ENCODE measurements at places on chromosomes 5 and 9.

DNA sequence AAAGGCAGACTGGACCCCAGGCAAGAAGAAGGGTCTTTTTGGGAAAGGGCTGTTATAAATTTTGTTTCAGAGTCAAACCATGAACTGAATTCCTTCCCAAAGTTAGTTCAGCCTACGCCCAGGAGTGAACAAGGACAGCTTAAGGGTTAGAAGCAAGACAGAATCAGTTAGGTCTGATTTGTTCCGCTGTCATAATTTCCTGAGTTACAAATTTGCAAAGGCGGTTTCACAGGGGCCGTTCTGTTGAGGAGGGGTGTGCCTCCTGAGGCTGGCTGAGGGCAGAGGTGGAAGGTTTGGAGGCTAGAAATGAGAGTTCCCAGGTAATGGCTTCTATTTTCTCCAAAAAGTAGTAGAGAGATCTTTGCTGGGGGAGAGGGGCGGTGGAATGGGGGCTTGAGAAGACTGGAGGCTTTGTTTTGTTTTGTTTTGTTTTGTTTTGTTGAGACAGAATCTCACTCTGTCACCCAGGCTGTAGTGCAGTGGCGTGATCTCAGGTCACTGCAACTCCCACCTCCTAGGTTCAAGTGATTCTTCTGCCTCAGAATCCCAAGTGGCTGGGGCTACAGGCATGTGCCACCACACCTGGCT lies 4.1 kb upstream of the CERCAM start:
- no peak for DNase-seq

DNA sequence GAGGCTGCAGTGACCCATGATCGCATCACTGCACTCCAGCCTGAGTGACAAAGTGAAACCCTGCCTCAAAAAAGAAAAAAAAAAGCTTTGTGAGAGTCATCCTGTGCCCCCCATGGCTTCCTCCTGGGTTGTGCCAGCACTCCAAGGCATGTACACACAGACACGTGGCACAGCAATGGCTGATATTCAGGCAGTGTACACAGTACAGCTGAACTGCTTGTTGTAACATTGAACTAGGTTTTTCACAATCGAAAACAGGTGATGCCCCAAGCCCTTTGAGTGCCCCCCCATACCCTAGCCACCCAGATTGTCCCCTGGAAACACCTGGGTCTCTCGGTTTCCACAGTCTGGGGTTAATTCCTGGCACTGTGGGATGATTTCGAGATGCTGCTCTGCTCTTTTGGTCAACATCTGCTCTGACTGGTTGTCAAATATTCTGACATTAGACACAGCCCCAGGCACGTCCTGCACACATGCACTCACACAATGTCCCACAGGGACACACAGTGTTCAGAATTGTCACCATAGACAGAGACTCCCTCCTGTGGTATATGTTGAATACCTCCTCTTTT lies 9.2 kb downstream of the SPINK4 start:
- no peak for DNase-seq

- DNase-seq: peak; percentile 5
Observed at GRCh38 chr9:3292311-3292710, 233.5 kb downstream of the RFX3 start.

- no peak for DNase-seq
Observed at GRCh38 chr9:71279151-71279739, 157.8 kb upstream of the TRPM3 start.

- DNase-seq: no peak
Observed at GRCh38 chr9:127144670-127145445, 22.4 kb upstream of the ANGPTL2 start.

GRCh38 chr5:158450751-158451171 lies 591.8 kb upstream of the CLINT1 start:
- peak; percentile 66 for DNase-seq

DNA sequence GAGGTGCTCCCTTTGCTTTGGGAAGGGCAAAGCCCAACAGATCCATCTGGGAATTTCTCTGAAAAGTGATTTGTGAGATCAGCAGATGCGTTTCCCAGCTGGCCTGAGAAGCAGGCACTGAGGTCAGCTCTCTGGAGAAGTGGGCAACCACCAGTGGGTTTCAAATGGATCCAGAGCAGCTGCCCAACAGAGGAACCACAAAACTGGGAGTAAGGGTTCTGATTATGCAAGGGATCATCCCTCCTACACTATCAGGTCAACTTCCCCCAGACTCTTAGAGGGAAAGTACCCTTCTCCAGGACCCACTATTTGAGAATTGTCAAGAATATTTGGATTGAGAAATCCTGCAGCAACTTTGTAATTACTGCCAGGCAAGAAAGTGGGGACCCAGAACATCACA lies 21.7 kb downstream of the CCL28 start:
- DNase-seq: no peak

GRCh38 chr9:133876144-133876543 lies 116.0 kb downstream of the VAV2 start:
- DNase-seq: no peak

DNA sequence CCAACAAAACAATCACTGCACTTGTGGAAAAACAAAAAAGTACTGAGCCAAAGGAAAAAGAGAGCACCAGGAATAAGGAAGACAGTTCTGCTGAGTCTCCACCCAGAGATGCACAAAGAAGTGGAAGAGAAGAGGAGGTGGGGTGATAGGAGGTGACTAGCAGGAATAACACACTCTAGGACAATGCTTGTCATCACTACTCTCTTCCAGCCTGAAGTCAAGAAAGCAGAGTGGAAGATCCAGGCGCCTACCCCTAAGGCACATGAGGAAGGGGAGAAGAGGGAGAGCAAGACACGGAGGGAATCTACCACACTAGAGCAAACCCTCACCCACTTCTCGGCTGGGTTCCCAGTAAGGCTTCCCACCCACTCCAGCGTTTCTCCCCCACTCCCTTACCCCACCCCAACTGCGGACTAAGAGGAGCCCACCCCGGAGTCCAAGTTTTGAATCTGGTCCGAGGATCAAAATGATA lies 1.7 kb downstream of the SLIT3 start:
- no peak for DNase-seq

DNA sequence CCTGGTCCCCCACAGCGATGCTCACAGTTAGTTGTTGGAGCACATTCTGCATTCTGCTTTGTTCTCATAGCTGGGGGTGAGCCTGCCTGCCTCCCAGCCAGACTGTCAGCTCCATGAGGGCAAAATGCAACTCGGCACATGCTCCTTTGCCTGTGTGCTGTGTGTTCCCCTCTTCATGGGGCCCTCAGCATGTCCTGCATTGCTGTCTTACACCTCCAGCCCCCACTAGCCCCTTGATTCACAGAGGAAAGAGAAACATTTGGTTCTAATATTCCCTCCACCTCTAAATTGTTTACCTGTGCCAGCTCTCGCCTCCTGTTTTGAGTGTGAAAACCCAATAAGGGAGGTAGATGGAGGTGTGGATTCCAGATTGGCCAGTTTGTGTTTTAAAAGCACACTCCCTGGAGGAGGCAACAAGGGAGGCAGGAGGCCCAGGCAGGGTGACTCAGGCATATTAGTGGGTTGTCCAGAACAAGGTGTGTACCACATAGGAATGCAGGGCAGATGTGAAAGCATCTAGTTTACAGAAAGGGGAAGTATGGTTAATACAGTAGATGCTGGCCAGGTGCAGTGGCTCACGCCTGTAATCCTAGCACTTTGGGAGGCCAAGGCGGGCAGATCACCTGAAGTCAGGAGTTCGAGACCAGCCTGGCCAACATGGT lies 224.6 kb downstream of the AGTPBP1 start:
- DNase-seq: no peak

- DNase-seq: no peak
Observed at GRCh38 chr9:107190936-107191290, 92.2 kb upstream of the RAD23B start.

- DNase-seq: no peak
Observed at GRCh38 chr5:133398646-133399101, 213.7 kb downstream of the FSTL4 start.

- DNase-seq: no peak
Observed at GRCh38 chr5:96871027-96871399, 5.3 kb upstream of the ERAP2 start.

DNA sequence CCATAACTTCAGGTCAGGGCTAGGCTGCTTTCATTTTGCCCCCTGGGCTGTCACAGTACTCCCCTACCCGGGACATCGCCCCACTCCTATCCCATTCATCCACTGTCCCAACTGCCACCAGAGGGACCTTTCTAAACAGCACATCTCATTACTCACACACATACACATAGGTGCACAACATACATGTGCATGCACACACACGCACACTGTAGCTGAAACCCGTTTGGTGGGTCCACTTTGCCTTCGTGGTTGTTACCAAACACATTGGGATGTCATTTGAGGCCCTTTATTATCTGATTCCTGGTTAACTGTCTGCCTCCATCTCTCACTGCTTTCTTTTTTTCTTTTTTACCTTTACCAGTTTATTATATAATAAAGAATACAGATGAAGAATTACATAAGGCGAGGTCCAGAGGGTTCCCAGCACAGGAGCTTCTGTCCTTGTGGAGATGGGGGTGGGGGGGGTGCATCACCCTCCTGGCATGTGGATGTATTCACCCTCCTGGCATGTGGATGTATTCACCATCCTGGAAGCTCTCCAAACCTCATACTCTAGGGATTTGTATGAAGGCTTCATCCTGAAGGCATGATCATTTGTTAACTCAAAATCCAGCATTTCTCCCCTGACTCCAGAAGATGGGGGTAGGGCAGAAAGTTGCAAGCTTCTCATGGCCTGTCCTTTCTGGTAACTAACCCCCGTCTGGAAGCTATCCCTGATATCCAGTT lies 186.0 kb downstream of the GOLPH3 start:
- DNase-seq: peak; percentile 95

DNA sequence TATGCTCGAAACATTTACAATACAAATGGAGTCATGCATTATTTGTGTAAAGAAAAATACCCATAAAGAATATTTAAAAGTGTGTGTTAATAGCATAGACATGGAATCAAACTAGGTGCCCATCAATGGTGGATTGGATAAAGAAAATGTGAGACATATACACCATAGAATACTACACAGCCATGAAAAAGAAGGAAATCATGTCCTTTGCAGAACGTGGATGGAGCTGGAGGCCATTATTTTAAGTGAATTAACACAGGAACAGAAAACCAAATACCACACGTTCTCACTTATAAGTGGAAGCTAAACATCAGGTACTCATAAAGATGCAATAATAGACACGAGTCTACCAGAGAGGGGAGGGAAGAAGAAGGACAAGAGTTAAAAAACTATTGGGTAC lies 22.8 kb downstream of the SMIM23 start:
- DNase-seq: no peak

GRCh38 chr5:12114075-12114474 lies 209.8 kb upstream of the CTNND2 start:
- DNase-seq: no peak

GRCh38 chr5:145718956-145719355 lies 116.2 kb downstream of the PRELID2 start:
- peak; percentile 51 for DNase-seq

GRCh38 chr5:132877938-132878337 lies 4.5 kb downstream of the LEAP2 start:
- DNase-seq: peak; percentile 46

GRCh38 chr5:90326995-90327394 lies 82.6 kb downstream of the CETN3 start:
- DNase-seq: no peak

GRCh38 chr5:42555797-42556196 lies 132.6 kb downstream of the GHR start:
- no peak for DNase-seq

GRCh38 chr5:63125392-63125791 lies 546.8 kb downstream of the LRRC70 start:
- no peak for DNase-seq

GRCh38 chr5:76145945-76146344 lies 62.8 kb downstream of the SV2C start:
- no peak for DNase-seq
